Stimulated activated CD4-positive, alpha-beta T cell treated with anti-CD3 and anti-CD28 coated beads, Interleukin-15, amount 100 ng/mL, for 1 hour (primary cell): ENCODE measurements at places on chromosomes 1 and 21.

DNA sequence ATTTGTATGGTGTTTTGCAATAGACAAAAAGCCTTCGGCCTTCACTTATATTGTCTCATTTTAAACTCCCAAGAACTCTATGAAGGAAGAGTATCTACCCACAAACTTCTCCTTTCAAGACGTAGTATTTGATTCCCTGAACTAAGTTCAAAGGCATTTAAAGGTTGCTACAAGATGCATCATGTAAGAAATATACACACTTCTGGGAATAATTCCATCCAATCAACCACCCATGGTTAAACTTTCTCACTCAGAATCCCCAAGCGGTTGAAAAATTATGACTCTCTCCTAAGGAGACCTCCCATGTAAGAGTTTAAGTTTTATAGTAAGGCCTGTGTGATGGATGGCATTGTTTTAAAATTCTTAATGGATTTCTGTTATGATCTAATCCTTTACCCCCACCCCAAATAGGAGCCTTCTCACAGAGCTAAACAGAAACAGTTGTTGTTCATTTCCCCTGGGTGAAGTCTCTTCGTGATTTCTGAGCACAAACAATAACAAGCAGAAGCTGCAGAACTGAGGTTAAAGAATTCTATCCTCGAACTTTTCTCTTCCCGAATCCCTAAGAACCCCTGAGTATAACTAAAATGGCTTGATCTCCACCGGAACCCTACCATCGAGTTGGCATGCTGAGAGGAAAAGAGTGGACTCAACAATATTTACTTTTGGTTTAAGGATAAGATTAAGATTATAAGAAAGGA lies 185.0 kb downstream of the TGFBR3 start:
- no peak for DNase-seq

GRCh38 chr21:34073032-34073748 lies at the start of the genes MRPS6 and SLC5A3:
Gene MRPS6, plus strand, starts transcription at chr21:34073578. Its CDS starts 123 bp downstream, at chr21:34073701.
Gene SLC5A3, plus strand, starts transcription at chr21:34073578. Its CDS starts 21,621 bp downstream, at chr21:34095199.
- DNase-seq, result peak; percentile 54

DNA sequence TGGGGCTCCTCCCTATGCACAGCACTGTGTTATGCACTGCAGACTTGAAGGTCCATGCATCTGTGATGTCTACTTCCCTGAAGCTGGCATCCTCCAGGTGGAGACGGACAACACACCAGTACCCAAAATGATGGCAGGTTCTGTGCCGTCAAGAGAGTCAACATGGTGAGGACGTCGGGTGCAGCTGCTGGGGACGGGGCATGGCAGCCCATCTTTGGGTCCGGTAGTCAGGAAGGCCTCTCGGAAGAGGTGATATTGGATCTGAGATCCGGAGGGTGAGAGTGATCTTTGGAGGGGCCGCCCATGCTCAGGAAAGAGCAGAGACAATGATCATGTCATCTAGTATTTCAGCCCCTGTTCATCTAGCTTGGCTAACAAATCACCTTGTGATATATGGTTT lies 104.1 kb downstream of the RIPK4 start:
- DNase-seq, result no peak

- DNase-seq, result no peak
These were observed 8.3 kb upstream of the SLC2A1 start for GRCh38 chr1:42966688-42967612.

DNA sequence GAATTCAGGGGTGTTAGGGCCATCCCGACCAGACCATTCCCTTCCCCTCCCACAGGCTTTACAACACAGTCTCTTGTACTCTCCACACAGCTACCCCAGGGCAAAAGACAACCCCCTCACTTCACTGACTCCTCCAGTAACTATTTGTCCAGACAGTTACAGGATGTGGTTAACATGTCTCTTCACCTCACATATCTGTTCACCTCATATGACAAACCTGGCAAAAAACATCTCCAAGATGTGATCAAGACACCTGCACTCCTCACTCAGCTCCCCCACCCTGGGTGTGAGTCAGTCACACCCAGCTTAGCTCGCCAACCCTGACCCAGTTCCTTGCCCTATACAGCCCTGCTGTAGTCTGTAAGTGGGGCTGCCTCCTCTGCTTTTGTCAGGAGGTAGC lies 490.5 kb upstream of the CHRM3 start:
- no peak for DNase-seq

DNA sequence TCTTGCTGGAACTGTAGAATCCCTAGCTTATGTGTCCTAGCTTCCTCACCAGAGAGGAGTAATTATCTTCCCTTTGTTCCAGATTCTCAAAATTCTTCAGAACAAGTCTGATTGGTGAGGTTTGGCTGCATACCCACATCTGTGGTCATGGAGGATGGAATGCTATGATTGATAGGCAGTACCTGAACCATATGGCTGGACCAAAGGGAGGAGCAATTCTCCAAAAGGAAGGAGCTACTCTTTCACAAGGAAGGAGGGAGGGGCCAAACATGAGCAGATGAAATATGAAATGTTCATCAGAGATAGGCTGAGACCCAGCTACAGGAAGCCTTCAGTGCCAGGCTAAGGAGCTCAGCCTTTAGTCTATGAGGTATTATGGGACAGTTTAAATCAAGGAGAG lies 5.0 kb upstream of the RNF19B start:
- DNase-seq, result no peak

DNA sequence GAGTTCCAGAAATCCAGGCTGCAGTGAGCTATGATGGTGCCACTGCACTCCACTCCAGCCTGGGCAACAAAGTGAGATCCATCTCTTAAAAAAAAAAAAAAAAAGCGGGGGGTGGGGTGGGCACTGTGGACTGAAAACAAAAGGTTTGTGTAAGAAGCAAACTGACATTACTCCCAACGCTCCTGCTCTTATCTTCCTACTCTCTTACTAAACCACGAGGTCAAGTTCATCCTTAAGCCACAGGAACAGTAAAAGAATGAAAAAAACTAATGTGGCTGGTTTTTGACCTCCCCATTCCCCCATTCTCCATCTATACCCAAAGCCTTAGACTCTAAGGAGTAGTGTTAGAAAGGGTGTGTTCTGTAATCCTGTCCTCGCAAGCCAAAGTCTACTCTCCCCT lies 30.8 kb downstream of the TFAP2E start:
- DNase-seq, result no peak

GRCh38 chr1:203593723-203594122 lies 32.9 kb upstream of the ATP2B4 start:
- DNase-seq, result peak; percentile 26

DNA sequence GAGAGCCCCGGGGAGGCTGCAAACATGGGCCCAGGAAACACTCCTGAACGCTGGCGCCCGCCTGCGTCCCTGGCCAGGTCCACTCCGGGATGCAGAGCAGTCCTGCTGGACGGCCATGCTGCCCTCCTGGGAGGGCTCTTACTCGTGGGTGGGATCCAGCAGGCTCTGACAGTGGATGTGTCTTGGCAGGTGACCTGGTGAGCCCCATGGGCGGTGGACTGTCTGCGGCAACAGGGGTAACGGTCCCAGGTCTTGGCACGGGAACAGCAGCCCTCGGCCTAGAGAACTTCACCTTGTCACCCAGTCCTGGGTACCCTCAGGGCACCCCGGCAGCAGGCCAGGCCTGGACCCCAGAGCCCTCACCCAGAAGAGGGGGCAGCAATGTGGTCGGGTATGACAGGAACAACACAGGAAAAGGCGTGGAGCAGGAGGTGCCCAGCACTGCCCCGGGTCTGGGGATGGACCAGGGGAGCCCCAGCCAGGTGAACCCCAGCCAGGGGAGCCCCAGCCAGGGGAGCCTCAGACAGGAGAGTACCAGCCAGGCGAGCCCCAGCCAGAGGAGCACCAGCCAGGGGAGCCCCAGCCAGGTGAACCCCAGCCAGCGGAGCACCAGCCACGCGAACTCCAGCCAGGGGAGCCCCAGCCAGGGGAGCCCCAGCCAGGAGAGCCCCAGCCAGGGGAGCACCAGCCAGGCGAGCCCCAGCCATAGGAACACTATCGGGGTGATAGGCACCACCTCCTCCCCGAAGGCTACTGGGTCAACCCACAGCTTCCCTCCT lies 39.8 kb downstream of the UMODL1 start:
- DNase-seq, result no peak

- DNase-seq, result no peak
These were observed 995 bp downstream of the COLGALT2 start for GRCh38 chr1:184036517-184036949.

- DNase-seq, result no peak
These were observed 16.4 kb downstream of the CD2 start for GRCh38 chr1:116770625-116771024.

GRCh38 chr21:45846373-45847160 lies 135.0 kb upstream of the COL6A1 start:
- no peak for DNase-seq

DNA sequence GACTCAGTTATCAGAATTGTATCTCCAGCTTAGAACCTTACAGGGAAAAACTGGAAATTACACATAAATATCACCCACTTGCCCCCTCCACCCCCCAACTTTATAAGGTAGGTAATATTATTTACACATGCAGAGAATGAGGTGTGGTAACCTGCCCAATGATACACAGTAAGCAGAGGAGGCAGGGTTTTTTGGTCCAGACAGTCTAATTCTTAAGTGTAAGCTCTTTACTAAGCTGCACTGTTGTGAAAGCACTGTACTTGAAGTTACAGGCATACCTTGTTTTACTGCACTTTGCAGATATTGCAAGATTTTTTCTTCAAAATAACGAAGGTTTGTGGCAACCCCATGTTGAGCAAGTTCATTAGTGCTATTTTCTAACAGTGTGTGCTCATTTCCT lies 24.8 kb upstream of the MYOCOS start:
- no peak for DNase-seq

DNA sequence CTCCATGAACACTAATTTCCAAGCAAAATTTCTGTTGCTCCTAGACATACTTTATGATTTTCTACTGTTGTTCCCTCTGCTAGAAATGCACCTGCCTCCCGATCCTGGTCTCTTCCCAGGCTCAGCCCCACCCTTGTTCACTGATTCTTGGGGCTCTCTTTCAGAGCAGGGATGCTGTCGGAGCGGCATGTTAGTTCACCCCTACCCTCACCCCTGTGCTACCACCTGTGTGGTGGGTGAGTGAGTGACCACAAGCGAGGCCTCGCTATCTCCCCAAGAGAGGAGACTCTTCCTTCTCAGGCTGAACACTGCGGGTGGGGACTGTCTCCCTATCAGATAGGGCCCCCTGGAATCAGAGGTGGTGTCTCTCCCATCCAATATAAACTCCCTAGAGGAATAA lies 4.9 kb upstream of the S100A8 start:
- DNase-seq, result no peak

DNA sequence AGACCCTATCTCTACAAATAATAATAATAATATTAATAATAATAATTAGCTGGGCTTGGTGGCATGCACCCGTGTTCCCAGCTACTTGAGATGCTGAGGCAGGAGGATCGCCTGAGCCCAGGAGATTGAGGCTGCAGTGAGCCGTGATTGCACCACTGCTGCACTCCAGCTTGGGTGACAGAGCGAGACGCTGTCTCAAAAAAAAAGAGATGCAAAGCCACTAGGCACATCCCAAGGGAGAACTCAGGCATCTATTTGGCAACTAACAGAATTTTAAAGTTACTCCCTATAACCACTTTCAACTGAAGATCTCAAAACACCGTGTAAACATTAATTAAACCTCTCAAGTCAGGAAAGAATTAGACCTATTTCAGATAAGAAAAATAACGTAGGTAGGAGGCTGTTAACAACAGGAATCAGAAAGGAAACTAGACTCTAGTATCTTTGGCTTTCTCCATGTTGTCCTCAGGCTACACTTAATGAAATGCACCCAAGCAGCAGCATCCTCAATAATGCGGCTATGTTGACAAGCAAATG lies 3.7 kb downstream of the RNF19B start:
- no peak for DNase-seq

DNA sequence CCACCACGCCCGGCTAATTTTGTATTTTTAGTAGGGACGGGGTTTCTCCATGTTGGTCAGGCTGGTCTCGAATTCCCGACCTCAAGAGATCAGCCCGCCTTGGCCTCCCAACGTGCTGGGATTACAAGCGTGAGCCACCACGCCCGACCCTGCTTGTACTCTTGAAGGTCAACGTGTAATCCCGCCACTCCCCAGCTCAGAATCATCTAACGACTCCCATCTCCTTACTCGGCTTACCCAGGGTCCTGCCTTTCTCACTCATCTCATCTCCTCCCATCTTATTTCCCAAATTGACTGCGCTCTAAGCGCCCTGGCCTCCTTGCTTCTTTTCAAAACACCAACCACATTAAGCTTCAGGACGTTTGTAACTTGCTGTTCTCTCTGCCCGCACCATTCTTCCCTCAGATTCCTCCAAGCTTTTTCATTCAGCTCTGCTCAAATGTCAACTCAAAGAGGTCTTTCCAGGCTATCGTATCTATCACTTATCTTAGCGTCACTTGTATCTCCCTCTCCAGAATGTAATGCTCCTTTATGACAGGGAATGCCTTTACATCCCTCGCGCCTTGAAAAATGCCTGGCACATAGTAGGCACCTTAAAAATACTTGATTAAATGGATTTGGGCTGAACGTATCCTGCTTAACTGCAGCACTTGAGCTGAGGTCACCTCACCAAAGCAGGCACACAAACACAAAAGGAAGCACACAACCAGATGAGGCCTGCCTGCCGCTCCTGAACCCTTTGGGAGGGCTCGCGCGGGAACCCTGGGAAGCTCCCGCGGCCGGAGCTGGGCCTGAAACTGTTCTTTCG lies 1.4 kb upstream of the USP1 start:
- DNase-seq, result no peak

GRCh38 chr1:156881663-156882062 lies 11.9 kb upstream of the PEAR1 start:
- DNase-seq, result no peak

GRCh38 chr1:111812306-111812705 lies 56.6 kb downstream of the DDX20 start:
- no peak for DNase-seq

DNA sequence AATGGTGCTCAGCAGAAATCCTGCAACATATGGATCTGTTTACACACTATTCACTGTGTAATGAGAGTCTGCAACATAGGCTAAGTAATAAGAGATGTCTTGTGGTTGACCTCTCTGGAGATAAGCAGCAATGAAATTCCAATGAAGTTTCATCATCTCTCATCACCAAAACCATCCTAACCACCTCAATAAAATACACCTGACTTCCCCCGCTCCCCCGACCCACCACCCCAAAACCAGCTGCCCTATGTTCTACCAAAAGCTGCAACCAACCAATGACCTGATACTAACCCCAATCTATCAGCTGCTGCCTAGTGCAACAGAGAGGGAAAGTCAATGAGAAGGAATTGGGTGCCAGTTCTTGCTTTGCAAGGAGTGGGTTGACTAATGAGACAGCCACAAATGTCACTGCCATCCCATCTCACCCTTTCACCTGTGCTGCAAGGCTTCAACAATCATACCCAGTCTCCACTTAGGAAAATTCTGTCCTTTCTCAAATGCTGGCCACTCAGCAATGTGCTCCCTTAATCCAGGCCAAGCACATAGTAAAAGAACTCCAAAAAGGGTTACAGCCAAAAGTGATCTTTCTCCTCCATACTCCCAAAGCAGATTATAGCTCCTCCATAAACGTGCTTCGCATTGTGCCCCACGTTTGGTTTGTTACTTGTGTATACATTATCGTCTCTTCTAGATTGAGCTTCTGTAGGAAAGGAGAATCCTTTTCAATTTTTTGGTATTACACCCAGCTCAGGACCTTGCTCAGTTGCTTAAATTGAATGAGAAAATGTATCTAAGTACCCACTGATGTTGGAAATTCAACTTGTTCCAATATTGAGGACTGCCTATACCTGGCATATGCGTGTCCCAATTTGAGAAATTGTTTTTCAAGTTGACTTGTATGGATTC lies 29.0 kb downstream of the MRPL39 start:
- DNase-seq, result peak; percentile 56

- no peak for DNase-seq
These were observed 1686.2 kb downstream of the PLA2G4A start for GRCh38 chr1:188514917-188515316.
